ENCODE measurements at places on chromosomes 1 and 21. TPM values are rescaled to one million over a fixed set of nuclear protein-coding genes. Genes with fewer than 3 reads are reported as not detected.

The THEM5 gene
- not detected for total RNA-seq

The FAM72C gene
- 1.7 TPM for total RNA-seq

The ITLN1 gene
- total RNA-seq: not detected

The BATF3 gene
- 0.50 TPM for total RNA-seq

The AMIGO1 gene
- total RNA-seq: 4.1 TPM

The SH3GLB1 gene
- 38.3 TPM for total RNA-seq

The KRTAP10-12 gene
- not detected for total RNA-seq
